Activated CD8-positive, alpha-beta memory T cell treated with anti-CD3 and anti-CD28 coated beads for 4 hours (primary cell): ENCODE measurements at places on chromosomes 6 and 20.
A peak's percentile ranks its signal among the peaks of the same experiment; 100 is the strongest.

DNA sequence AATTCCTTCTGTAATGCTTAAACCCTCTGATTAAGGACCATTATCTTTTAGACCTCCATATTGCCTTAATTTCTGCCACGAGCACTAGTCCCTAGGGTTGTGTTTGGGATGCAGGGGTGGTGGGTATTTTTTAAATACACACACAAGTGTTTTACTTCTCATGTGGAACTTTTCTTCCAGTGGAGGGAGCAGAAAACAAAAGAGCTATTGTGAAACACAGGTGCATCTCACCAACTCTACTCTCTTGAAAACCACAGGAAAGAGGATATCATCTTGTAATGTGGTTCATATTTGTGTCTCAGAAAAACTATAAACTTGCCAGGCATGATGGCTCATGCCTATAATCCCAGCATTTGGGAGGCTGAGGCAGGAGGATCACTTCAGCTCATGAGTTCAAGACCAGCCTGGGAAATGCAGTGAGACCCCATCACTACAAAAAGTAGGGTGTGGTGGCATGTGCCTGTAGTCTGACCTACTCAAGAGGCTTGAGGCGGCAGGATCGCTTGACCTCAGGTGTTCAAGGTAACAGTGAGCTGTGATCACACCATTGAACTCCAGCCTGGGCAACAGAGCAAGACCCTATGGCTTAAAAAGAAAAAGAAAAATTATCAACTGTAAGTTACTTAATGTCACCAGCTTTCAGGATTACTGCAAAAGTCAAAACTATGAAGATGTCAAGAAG lies 37.3 kb downstream of the MRS2 start:
- DNase-seq = no peak

DNA sequence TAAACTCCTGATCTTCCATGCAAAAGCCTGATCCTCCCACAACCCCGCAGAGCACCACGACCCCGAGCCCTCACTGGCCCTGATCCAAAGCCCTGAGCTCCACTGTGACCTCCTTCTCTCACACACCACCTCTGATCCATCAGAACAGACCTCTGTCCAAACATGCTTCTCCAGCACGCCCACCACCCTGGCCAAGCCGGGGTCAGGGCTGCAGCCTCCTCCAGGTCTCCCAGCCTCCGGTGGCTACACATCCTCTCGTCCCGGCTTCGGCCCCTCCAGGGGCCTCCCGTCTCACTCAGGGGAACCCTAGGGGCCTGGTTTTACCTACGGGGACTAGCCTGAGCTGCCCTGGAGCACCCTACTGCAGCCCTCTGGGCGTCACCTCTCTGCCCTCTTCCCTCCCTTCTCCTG lies 49.1 kb downstream of the FOXF2 start:
- no peak for DNase-seq

- no peak for DNase-seq
These were observed 42.8 kb downstream of the MRPL14 start for GRCh38 chr6:44084231-44085014.

- DNase-seq = peak; percentile 19
These were observed at the start of gene SRC for GRCh38 chr20:37345339-37346235. TSS of gene SRC (plus strand) at chr20:37346140. CDS start at chr20:37384154, 38,014 bp downstream.

DNA sequence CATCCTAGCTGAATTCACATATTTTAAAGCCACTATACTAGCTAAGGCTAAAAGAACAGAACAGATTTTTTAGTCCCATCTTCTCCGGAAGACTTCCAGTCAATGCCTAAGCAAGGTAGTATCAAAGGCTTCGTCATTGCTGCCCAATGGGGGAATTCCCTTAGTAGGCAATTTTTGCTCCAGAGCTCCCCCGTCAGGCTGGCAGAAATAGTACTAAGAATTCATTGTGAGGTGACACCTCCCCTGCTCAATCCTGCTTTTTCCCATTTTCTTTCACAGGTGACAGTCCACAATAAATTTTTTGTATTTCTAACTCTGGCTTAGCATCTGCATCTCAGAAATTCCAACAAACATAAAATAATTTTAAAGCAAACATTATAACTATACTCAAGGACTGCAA lies 52.8 kb upstream of the SRSF6 start:
- DNase-seq = no peak

- DNase-seq = no peak
These were observed 56.6 kb upstream of the POU3F2 start for GRCh38 chr6:98777762-98778161.

GRCh38 chr6:85864453-85865401 lies 222.0 kb upstream of the SYNCRIP start:
- no peak for DNase-seq

- no peak for DNase-seq
These were observed 703 bp downstream of the EPHA7 start for GRCh38 chr6:93418408-93419303.

GRCh38 chr6:158610319-158610968 lies 34.1 kb downstream of the DYNLT1 start:
- DNase-seq = no peak

- DNase-seq = no peak
These were observed 12.1 kb upstream of the CNKSR3 start for GRCh38 chr6:154522576-154522975.

GRCh38 chr6:51505434-51505833 lies 582.0 kb downstream of the PKHD1 start:
- no peak for DNase-seq

DNA sequence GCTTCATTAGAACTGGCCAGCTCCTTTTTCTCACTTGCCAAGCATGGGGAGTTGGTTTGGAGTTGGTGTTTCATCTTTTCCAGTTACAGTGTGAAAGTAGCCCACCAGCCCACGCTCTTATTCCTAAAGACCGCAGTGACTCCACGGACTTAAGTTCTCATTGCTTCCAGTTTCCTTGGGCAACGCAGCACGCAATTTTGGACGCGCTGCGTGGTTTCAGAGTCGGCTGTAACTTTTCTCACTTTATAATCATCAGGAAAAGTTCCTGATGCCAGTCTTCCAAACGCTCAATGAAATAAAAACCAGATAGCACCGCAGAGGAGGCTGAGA lies 381 bp upstream of the PEX7 start:
- DNase-seq = no peak

DNA sequence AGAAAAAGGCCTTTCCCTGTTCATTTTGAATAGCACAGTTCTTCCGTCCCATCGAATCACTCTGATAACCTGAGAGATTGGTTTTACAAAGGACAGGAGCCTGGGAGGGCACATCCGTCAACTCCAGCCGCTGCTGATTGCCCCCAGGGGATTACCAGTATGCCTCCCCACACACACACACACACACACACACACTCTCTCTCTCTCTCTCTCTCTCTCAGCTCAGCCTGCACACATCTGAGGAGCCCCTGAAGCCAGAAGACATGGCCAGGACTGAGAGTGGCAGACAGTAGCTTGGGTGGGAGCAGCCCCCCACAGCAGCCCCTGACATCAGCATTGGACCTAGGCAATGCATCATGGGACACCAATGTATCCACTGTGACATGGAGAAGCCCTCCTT lies 13.2 kb upstream of the CDH4 start:
- DNase-seq = no peak

GRCh38 chr6:149440735-149441671 lies 40.9 kb downstream of the SUMO4 start:
- DNase-seq = no peak
